ENCODE measurements at places on chromosomes 16 and 17.

DNA sequence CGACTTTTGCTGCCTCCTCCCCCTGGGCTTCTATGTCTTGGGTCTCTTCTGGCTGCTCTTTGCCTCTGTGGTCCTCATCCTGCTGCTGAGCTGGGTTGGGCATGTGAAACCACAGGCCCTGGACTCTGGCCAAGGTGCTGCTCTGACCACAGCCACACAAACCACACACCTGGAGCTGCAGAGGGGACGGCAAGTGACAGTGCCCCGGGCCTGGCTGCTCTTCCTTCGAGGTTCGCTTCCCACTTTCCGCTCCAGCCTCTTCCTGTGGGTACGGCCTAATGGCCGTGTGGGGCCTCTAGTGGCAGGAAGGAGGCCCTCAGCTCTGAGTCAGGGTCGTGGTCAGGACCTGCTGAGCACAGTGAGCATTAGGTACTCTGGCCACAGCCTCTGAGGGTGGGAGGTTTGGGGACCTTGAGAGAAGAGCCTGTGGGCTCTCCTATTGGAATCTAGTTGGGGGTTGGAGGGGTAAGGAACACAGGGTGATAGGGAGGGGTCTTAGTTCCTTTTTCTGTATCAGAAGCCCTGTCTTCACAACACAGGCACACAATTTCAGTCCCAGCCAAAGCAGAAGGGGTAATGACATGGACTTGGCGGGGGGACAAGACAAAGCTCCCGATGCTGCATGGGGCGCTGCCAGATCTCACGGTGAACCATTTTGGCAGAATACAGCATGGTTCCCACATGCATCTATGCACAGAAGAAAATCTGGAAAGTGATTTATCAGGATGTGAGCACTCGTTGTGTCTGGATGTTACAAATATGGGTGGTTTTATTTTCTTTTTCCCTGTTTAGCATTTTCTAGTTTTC is 2.3 kb downstream of the GP1BA start:
- no peak for DNase-seq

GRCh38 chr16:78290395-78290794 is 190.9 kb downstream of the WWOX start:
- no peak for DNase-seq

DNA sequence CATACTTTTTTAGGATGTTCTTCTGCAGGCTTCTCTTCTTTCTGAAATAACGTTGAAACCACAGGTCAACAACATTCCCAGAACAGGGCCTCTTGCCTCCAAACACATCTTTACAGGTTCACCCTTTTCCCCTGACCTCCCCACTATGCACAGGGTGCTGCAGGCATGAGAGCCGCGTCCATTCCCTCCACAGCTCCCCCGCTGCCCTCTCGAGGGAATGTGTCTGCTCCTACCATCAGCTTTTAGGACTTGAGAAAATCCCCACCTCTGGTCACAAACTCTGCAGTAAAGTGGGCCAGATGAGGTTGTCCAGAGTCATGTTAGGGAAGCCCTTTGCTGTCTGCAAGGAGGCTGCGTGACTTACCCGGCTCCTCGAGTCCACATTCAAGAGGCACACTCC is 30.5 kb downstream of the DUSP14 start:
- DNase-seq, result no peak

DNA sequence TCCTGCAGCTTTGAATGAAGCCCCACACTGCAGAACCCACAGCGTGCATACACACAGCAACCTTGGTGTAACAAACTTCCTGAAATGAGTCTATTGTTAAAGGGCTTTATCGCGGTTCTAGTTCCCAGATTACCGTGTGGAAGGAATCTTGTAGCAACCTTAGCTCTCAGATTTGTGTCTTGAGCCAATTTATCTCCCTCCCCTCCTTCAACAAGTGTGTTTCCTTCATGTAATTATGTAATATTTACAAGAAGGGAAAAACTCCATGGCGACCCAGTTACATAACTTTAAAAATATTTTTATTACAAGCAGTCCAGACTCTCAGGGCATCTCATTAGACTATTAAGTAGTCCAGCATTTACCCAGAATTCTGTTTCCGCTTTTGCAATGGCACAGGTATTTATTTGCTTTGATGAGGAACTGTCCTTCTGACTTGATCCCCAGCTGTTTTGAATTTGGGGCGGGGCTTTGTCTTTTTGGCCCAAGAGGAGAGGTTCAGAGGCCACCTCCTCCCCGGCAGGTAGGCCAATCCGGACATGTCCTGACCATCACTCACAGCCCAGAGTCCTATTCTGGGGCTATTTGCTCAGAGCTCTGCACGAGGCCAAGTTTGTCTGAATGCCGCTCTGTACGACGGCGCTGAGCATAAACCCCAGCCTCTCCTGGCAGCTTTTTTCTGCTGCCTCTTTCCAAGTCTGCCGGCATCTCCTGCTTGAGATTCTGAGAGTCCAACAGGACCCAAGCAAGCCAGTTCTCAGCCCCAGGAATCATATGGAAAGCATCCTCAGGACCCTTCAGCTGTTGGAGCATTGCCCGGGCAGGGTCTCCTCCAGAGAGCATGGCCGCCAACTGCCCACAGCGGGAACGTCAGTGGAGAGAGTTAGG is 35.6 kb downstream of the CLEC16A start:
- no peak for DNase-seq

DNA sequence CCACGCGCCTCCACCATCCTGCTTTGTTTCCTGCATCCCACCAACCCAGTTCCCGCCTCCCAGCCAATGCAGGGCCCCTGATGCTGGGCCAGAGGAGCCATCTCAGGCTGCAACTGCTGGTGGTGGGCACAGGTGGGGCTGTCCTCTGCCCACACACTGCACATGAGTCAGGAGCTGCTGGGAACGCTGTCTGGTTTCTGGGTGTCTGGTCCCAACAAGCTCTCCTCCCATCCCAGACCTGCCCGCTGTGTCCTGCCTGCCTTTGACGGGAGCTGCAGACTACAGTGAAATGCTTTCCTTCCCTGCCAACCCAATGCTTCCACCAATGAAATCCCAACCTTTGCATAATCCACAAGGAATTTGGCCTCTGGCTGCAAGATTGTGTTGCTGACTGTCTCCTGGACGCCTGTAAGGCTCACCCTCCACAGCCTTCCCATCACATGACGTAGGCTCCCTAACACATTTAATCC is 98.9 kb downstream of the N4BP1 start:
- no peak for DNase-seq

DNA sequence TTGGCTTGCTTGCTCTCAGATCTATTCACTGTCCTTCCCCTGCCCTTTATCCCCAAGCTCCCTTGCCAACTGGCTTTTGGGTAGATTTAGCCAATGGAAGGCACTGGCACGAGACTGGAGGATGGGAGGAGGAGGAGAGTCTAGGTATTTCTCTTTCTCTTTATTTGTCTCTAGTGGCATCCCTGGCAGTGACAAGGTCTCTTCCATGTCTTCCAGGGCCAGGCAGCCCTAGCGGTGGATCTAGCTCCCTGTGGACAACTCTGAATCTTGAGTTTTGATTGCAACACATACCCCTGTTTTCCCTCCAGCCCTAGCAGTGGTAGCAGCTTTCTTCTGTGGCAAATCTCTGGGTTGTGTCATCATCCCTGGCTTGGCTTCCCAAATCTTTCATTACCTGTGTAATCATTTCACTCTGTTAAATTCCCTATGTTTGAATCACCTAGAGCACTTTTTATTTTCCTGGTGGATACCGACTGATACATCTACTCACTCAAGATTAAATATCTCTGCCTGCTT is 171.1 kb upstream of the IRX6 start:
- no peak for DNase-seq
